ENCODE measurements at places on chromosomes 1 and 21. TPM values are rescaled to one million over a fixed set of nuclear protein-coding genes. Genes with fewer than 3 reads are reported as not detected.

GRCh38 chr1:148435406-148435805 lies 47.7 kb downstream of the PPIAL4G start:
- DNase-seq: no peak

- no peak for DNase-seq
Measured at GRCh38 chr1:209106237-209106741, 477.2 kb upstream of the CAMK1G start.

GRCh38 chr1:51433972-51434510 lies 85.0 kb downstream of the EPS15 start:
- DNase-seq: no peak

DNA sequence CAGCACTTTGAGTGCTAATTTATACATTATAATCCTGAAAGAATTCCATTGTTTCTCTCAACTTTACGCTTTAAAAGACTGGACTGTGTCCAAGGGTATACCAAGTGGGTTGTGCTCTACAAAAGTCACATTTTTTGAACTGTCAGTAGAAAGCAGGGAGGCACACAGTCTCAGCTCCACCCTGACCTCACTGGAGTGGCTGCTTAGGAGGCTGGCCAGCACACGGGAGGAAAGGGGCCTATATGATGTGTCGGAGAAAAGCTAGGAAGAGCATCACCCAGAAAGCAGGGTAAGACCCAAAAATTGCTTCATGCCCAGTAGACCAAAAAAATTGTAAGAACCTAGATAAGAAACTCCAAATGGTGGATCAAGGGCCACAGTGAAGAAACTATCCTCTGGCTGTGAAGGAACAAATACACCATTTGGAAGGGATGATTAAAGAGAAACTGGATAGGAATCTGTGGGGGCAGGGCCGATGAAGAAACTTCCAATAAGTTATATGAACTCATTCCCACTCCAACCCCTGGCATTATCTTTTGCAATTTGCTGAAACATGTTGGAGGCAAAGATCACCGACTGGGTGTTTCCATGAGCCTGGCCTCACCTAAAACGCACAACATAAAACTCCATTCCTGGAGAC lies 1.9 kb downstream of the S100A10 start:
- DNase-seq: no peak

GRCh38 chr1:54413295-54413694 lies 7.1 kb upstream of the SSBP3 start:
- peak; percentile 61 for DNase-seq

GRCh38 chr1:103087256-103087655 lies 21.1 kb downstream of the COL11A1 start:
- DNase-seq: no peak

DNA sequence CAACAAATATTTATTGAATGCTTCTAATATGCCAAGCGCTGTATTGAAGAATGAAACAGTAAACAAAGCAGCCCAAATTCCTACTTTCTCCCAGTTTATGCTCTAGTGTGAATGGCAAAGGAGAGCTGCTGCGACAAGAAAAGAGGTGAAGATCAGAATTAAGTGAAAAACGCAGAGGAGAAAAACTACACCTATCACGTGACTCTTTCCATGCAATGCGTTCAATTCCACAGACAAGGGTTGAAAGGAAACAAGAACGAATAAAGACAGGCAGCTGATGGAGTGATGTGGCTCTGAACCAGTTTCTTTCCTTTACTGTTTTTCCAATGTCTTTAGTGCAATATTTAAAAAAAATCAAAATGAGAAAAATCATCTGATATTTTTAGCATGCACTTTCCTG lies 23.6 kb downstream of the MT1HL1 start:
- DNase-seq: no peak

DNA sequence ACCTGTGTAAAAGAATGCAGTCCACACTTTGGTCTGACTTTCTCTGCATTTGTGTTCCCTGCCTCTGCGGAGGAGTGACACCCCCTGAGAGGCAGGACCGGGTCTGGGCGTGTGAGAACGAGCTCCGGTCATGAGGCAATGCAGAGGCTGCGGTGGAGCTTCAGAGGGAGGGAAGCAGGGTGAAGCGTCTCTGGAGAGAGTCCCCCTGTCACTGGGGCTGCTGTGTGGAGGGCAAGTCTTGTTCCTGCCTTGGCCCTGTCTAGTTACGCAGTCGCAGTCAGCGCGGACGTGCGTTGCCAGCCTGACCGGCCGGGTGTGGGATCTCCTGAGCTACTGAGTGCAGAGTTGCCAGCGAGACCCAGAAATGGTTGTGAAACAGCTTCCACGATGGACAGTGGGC lies 48.5 kb downstream of the BACE2 start:
- DNase-seq: no peak

- no peak for DNase-seq
Measured at GRCh38 chr1:202310071-202310725, 31.5 kb downstream of the UBE2T start.

- no peak for DNase-seq
Measured at GRCh38 chr1:97999320-97999719, 78.5 kb upstream of the DPYD start.

- no peak for DNase-seq
Measured at GRCh38 chr1:175377394-175377793, 184.8 kb upstream of the KIAA0040 start.

DNA sequence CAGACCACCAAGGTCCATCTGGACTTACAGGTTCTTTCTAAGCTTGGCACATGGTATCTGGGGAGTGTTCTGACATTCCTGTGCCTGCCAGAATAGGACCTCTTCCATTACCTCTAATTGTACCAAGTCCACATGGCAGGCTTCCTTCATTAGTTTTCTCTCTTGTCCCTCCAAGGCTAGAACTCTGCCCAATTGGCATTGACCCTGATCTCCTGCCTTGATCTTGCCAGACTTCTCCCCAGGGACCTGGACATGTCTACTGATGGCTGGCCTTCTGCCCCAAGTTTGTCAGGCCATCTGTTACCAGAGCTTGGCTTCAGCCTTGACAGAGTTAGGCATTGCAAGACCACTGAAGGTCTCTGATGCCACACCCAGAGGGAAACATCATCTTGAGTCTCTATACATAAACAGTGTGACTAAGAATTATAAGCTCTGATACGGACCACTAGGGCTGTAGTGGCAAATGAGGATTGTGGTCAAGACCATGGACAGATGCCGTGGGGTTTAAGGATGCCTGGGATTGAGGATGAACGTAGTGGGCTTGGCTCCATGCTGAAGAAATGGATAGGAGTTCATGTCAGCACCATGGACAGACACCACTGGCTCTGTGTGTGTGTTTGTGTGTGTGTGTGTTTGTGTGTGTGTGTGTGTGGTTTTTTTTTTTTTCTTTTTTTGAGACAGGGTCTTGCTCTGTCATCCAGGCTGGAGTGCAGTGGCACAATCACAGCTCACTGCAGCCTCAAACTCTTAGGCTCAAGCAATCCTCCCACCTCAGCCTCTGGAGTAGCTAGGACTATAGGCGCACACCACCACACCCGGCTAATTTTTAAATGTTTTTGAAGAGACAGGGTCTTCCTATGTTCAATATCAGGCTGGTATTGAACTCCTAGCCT lies 19.5 kb upstream of the PSMB2 start:
- DNase-seq: no peak

GRCh38 chr1:230087717-230088105 lies 20.7 kb downstream of the GALNT2 start:
- DNase-seq: no peak

DNA sequence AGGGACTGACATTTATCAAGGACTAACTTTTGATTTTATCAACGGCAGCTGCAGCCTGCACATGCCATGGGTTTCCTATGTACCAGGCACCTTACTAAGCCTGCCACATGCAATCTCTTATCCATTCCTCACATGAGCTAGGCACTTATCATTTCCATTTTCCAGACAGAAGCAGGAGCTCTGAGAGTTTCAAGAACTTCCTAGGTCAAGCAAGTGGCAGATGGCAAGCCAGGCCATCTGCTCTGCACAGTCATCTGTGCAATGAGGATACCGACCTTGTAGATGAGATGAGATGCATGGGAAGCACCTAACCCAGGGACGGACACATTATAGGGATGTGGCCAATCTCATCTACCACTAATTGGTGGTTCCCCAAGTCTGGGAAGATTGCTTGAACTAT lies 339.4 kb upstream of the USP24 start:
- no peak for DNase-seq

DNA sequence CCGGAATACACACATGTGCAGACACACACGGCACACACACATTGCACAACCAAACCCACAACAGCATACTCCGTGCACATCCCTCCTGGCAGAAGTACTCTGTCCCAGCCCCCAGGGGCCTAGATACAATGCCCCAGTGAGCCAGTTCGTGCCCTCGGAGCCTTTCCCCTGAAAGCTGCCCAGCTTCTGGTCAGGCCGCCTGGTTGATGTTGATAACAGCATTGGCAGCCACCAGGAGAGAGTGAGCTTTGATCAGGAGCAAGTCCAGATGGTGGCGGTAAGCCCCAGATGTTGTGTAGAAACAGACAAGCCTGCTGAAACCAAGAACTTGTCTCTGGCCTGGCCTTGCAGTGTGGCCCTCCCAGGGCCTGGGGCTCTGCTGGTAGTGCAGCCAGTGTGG lies 109.1 kb downstream of the GRIK3 start:
- no peak for DNase-seq

GRCh38 chr1:157992031-157992832 lies 1.2 kb upstream of the KIRREL1 start:
- peak; percentile 71 for DNase-seq

DNA sequence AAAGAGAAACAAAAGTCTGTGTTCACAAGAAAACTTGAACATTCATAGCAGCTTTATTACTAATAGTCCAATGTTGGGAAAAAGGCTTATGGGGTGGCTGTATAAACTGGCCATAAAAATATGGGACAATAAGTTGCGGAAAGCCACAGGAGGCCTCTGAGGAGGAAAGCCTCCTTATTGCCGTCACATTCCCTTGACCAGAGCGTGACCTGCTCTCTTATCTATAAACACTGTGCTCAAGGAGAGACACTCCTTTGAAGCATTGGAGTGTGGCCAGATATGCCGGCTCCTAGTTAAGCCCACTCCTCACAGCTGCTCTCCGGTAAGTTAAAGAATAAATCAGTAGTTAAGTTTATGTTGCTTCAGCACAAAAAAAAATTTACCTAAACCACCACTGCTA lies 19.7 kb downstream of the OR6Y1 start:
- DNase-seq: peak; percentile 44

Gene LRRC53
- not detected for total RNA-seq

Gene LYST
- 146 TPM for total RNA-seq

Gene SMCP
- not detected for total RNA-seq

Gene RHBDL2
- not detected for total RNA-seq

Gene ZMYND12
- 0.29 TPM for total RNA-seq

Gene TCHH
- total RNA-seq: 0.27 TPM

Gene KRTAP13-2
- not detected for total RNA-seq

Gene TFF1
- not detected for total RNA-seq

Gene RHEX
- not detected for total RNA-seq

Measured in SK-MEL-5 (cell line).